ENCODE measurements at places on chromosomes 2 and 18.

DNA sequence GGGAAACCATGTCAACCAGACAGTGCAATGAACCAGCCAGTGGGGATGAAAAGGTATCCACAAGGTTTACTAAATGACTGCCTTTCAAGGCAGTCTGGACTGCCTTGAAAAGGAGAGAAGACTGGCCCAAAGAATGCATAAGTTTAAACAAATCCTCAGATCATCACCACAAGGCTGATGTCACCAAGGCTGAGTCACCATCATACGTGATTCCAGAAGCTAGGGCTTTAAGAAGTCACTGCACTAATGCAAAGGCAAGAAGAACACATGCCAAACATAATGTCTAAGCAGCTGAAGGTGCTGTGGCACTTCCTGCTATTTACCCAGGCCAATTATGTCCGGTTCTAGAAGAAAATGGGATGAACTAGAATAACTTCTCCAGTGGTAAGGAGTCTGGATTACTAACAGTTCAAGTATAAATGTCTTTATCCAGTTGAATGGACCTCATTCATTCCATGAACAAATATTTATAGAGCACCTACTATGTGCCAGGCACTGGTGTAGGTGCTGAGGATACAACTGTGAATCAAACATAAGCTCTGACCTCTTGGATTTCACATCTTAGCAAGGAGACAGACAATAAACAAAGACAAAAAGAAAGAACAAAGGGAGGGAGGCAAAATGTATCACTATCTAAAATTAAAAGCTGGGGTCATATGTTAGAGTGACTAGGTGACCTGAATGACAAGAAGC, 37.6 kb upstream of the ONECUT2 start:
- peak; percentile 27 for DNase-seq

- peak; percentile 5 for DNase-seq
Observed at GRCh38 chr2:137467246-137467862, 496.9 kb upstream of the HNMT start.

DNA sequence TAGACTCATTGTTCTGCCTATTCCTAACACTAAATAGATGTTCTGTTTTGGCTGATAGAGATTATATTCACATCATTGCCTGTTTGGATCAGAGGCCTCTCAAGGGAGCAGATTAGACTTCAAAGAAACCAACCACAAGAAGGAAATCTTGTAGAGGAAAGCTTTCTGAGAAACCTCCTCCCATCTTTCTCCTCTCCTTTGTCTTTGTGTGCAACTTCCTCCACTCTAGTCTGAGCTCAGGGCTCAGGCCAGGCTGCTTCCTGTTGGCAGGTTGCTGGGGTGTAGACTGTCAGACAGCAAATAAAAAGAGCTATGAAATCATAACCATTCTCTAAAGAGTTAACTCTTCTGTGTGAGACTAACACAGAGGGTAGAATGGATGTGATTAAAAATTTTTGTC, 113.0 kb downstream of the TGFA start:
- no peak for DNase-seq

DNA sequence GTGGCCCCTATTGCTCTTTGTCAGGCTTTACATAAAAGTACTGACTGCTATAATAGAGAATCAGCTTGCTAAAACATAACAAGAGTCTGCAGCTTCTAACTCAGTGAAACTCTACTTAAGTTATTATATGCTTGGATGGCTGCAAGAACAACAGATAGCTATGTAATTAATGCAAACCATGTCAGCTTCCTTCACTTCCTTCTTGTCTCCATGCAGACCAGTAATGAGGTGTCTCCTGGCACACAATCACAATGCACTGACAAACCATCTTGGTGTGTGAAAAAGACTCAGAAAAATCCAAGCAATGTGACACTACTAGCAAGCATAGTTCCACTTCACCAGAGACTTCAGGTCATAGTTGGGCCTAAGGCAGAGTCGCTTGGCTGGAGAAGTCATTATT, 2068.9 kb upstream of the PIK3C3 start:
- DNase-seq = no peak

GRCh38 chr2:218401890-218402289, 2.2 kb downstream of the CTDSP1 start:
- no peak for DNase-seq

DNA sequence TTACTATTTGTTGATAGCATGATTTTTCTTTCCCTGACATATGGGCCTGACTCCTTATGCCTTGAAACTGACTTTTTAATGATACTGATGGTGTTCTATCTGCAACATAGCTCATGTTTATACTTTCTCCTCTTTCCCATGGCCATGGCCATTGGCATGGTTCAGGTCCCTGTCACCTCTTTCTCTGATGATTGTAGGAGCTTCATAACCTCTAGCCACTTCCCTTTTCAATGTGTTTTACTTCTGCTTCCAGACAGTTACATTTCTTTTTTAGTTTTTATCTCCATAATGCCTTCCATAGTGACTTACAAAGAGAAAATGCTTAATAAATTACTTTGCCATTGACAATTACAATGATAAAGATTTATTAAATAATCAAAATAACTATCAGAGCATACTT, 177.9 kb upstream of the SETBP1 start:
- DNase-seq = no peak

GRCh38 chr2:217807025-217807424, 195.8 kb downstream of the TNS1 start:
- DNase-seq = no peak

GRCh38 chr2:120323807-120324399, 22.0 kb upstream of the INHBB start:
- DNase-seq = no peak

GRCh38 chr18:59885579-59886163, 14.1 kb upstream of the PMAIP1 start:
- peak; percentile 60 for DNase-seq

- DNase-seq = no peak
Observed at GRCh38 chr18:3048820-3049349, 35.9 kb upstream of the LPIN2 start.

GRCh38 chr2:144426981-144427479, 92.9 kb downstream of the ZEB2 start:
- DNase-seq = peak; percentile 78

DNA sequence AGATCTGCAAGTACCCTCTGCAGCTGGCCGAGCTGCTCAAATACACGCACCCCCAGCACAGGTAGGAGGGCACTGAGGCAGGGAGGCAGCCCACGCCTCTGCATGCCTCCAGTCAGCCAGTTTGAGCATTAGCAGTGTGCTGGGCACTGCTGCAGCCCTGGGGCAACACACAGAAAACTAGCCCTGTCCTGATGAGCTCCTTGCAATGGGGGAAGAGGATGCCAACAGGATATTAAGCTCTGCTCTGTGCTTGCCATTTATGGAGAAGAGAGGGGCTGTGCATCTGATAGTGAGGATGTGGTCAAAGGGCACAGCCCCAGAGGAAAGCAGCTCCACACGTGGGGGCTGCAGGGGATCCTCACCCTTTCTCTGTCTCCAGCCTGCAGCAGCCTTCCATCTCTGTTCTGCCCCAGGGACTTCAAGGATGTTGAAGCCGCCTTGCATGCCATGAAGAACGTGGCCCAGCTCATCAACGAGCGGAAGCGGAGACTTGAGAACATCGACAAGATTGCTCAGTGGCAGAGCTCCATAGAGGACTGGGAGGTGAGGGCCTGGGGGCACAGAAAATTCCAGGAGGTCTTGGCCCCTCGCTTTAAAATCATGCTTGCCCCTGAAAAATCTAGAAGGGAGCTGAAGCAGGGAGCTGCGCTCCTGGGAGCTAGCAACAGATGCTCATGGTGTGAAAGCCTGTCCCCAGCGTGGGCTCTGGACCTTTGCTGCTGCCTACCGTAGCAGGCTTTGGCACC, 51.7 kb downstream of the FAM168B start:
- no peak for DNase-seq

- no peak for DNase-seq
Observed at GRCh38 chr2:108115868-108116267, 123.9 kb upstream of the SULT1C3 start.

- DNase-seq = peak; percentile 46
Observed at GRCh38 chr2:140567734-140568133, 1563.1 kb downstream of the LRP1B start.

DNA sequence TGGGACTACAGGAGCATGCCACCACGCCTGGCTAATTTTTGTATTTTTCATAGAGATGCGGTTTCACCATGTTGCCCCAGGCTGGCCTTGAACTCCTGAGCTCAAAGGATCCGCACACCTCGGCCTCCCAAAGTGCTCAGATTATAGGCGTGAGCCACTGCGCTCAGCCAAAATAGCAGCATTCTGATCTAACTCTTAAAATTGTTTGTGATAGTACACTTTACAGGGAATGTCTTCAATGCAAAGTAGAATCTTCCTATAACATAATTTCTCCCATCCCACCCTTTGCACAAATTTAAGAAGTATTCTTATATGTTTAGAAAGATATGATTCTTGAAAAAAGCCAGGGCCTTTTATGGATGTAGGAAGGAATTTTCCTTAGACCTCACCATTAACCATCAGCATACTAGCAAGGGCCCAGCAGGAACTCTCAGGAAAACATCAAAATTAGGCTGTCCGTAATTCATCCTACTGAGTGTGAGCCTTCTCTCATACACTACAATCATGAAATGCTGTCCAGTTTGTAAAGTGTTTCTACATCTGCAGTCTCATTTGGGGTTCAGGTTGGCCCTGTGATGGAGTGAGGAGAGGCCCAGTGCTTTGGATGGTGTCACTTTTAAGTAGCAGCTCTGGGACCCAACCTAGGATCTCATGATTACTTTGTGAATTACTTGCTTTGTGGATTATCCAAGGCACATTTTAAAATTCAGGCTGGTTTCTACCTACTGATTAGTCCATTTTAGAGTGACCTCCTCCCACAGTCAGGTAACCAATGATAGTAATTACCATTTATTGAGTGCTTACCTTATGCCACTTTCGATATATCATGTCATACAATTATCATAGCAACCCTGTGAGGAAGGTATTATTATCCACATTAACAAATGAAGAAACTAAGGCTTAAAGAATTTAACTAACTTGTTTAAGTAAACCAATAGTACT, 37.5 kb upstream of the DLX1 start:
- DNase-seq = no peak

DNA sequence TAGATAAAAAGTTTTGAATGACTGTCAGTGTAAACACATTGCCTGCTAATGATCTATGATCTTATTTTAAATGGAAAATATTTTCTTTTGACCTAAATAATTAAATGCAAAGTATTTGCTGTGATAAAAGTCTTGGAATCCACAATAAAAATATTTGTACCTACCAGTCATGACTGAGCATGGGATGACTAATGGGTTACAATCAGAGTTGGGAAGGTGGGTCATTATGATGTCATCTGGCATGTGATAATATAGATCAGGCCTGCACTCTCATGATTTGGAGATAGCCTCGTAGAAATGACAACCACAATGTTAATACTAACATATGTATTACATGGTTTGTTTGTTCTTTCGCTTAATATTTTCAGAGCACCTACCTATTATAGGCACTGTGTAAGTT, 848.8 kb upstream of the KLHL29 start:
- DNase-seq = peak; percentile 4

DNA sequence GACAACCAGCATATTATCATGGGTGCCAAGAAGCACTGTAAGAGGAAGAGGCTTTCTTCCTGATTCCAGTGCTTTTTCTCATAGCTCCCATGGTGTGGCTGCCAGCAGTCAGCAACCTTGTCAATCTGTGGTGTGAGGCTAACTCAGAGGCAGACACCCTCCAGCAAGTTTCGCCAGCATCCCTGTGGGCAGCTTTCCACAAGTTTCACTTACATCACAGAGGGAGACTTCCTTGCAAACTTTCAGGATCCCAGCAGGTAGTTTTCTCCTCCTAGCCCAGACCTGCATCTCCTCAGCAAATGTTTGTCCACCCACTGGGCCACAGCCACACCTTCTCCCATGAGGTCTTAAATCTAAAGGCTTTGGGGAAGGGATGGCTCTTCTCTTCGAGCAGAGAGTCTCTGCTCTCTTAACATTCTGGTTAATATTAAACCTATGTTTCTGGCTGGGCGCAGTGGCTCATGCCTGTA, 9.1 kb downstream of the DNAH7 start:
- no peak for DNase-seq

GRCh38 chr18:73313476-73313875, 445.7 kb upstream of the NETO1 start:
- no peak for DNase-seq

GRCh38 chr2:9984217-9984739, 32.8 kb downstream of the GRHL1 start:
- no peak for DNase-seq

DNA sequence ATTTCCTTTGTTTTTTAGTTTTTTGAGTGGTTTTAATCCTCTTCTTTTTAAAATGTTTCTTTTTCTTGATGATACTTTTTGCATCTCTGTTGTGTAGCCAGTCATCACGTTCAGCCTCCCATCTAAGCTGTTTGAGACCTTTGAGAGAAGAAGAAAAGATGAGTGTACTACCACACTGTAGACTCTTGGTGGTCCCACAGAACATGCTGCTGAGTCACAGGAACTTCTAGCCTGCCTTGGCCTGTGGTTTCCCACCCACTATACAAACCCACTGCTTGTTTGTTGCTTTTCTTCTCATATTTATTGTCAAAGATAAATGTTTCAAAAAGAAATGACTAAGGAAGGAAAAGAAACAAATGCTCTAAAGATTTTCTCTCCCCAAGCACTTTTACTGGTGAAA, 5.5 kb downstream of the CEBPZOS start:
- no peak for DNase-seq

GRCh38 chr2:210548878-210549384, 7.5 kb upstream of the CPS1 start:
- no peak for DNase-seq

- DNase-seq = no peak
Observed at GRCh38 chr2:191018048-191018447, 4.1 kb upstream of the STAT1 start.

GRCh38 chr2:8488001-8488738, 193.7 kb upstream of the ID2 start:
- no peak for DNase-seq

DNA sequence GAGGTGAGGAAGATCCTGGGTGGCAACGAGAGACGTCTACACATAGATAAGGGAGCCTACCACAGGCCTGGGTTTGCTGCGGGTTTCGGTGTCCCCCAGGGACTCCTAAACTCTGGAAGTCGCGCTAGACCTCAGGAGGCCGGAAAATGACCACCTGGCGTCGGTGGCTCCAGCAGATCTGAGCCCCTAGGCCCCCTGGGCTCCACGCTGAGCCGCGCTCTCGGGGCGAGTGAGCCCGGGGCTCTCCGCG, 987 bp upstream of the DLX1 start:
- no peak for DNase-seq
